ENCODE measurements at places on chromosomes 7 and 10.
A peak's percentile ranks its signal among the peaks of the same experiment; 100 is the strongest.

- no peak for DNase-seq
Measured at GRCh38 chr7:129642871-129643549, 31.5 kb downstream of the NRF1 start.

DNA sequence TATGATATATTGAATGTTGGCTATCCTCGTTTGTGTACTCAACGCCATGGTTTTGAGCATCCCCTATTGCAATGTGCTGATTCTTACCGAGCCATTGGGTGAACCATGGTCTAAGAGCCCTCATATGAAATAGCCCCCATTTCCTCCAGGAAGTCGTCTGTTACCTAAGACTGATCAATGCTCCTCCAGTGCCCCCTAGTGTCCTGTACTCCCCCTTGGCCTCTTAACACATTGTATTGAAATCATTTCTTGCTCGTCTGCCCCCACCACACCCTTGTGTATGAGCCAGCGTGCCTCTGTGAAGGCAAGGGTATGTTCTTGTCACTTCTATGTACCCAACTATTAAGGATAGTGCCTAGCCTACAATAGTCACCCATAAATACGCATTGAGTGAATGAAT is 11.2 kb upstream of the SLC35B4 start:
- peak; percentile 68 for DNase-seq

DNA sequence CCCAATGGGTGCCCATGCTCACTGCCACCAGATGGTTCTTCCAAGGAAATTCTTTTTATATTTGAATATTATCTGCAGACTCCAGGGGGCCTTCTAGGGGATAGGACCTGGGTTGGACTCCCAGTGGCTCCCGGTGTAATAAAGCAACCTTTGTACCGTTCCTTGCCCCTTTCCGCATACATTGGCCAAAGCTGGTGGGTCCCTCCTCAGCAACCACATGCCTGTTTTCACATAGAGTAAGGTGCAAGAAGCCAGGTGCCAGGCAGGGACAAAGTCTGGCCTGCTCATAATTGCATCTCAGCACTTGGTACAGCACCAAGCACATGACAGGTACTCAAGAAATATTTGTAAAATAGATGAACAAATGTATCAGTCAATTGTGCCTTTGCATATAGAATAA is 46.4 kb upstream of the PPP1R3C start:
- DNase-seq: no peak

- no peak for DNase-seq
Measured at GRCh38 chr10:12314836-12315235, 34.5 kb upstream of the CAMK1D start.

DNA sequence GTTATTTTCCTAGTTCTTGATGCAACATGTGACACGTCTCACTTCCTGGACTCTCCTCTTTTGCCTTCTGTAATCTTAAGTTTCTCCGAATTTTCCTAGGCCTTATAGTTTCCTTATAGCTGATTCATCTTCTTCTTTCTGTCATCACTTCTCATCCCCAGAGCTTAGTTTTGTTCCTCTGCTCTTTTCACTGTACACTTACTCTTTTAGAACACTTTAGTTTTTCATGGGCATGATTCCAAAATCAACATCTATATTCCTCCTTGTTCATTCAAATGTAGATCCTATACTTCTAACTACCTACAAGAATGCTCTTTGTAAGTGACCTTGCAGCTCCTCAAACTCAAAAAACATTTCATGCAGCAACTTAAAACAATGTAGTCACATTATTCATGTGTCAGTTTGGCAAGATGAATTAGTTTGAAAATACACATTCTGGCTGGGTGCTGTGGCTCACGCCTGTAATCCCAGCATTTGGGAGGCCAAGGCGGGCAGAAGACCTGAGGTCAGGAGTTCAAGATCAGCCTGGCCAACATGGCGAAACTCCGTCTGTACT is 13.1 kb upstream of the SLC26A3 start:
- DNase-seq: no peak

GRCh38 chr7:37198906-37199485 is 249.7 kb downstream of the ELMO1 start:
- peak; percentile 81 for DNase-seq

DNA sequence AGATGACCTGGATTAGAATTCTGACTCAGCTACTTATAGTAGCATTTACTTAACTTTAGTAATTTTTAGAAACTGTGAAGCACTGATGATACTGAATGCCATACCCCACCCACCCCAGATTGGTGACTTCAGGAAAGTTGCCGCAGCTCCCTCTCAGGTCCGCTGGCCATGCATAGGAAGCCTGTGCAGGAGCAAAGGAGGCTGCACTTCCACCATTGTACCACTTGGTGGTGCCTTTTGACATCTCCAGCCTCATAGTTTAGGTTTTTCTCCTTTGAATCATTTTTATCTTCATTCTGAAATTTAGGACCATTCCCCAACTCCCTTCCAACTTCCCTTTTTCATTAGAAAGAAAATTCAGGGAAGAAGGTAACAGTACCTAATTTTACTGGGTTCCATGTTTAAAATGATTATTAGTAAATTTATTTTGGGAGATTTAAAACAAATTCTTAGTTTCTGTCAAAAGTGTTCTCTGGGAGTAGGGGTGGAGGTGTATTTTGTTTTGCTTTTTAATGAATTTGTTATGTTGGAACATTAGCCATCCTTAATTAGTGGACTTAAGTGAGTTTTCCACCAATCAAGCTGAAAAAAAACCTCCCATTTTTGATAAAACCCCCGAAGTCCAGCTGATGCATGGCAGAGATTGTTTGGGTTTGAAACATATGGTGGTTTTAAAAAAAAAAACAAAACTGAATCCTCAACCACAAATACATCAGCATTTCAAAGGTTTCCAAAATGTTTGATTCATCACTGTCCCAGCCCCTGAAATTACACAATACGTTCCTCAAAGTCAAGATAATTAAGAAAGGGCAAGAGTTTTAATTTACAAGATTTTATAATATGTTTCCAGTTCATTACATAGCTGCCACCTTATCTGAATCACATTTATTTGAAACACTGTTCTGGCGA is 109.6 kb downstream of the WNT2 start:
- peak; percentile 39 for DNase-seq

GRCh38 chr10:88594482-88594881 is 7.9 kb downstream of the LIPJ start:
- no peak for DNase-seq

DNA sequence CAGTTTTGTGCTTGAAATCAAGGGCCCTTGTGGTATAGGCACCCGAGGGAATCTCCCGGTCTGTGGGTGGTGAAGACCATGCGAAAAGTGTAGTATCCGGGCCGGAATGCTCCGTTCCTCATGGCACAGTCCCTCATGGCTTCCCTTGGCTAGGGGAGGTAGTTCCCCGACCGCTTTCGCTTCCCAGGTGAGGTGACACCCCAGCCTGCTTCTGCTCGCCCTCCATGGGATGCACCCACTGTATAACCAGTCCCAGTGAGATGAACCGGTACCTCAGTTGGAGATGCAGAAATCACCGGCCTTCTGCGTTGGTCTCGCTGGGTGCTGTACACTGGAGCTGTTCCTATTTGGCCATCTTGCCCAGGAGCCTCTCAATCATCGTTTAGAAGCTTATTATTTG is 195.7 kb upstream of the POT1 start:
- DNase-seq: no peak

DNA sequence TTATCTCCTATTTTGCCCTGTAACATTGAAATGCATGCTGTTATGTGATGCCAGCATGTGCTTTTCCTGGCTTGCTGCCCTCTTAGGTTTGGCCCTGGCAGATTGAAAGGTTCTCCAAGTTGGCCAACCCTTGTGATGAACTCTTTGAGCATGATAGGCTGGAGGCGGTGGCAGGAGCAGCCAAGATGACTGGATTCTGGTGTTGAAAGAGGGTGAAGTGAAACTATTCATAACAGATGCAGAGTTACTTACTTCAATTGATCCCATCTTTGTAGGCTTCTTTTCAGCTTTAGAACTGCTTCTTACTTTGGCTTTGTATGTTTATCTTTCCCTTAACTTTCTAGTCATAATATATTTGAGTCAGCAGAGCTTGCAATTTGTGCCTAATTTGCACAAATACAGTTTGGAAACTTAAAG is 57.6 kb downstream of the BICC1 start:
- DNase-seq: no peak
